Stimulated activated CD8-positive, alpha-beta memory T cell treated with anti-CD3 and anti-CD28 coated beads, Interleukin-15, amount 100 ng/mL, for 4 hours (primary cell): ENCODE measurements at places on chromosomes 3 and 15.

- DNase-seq, result no peak
Observed at GRCh38 chr3:13513913-13514517, 33.9 kb downstream of the HDAC11 start.

GRCh38 chr3:134650431-134651346 lies at the start of gene KY:
Gene KY, minus strand, starts transcription at chr3:134651022. Its CDS starts 62 bp downstream, at chr3:134650960.
- DNase-seq, result no peak

GRCh38 chr15:77183066-77183465 lies 112.2 kb upstream of the TSPAN3 start:
- DNase-seq, result no peak

- DNase-seq, result no peak
Observed at GRCh38 chr15:78206326-78207109, 27.8 kb downstream of the ACSBG1 start.

- no peak for DNase-seq
Observed at GRCh38 chr3:154842536-154842935, 237.6 kb upstream of the MME start.
